Memory B cell (primary cell): ENCODE measurements at places on chromosomes 16 and 17.

GRCh38 chr16:51538707-51539498 lies 387.8 kb upstream of the SALL1 start:
- DNase-seq: no peak

DNA sequence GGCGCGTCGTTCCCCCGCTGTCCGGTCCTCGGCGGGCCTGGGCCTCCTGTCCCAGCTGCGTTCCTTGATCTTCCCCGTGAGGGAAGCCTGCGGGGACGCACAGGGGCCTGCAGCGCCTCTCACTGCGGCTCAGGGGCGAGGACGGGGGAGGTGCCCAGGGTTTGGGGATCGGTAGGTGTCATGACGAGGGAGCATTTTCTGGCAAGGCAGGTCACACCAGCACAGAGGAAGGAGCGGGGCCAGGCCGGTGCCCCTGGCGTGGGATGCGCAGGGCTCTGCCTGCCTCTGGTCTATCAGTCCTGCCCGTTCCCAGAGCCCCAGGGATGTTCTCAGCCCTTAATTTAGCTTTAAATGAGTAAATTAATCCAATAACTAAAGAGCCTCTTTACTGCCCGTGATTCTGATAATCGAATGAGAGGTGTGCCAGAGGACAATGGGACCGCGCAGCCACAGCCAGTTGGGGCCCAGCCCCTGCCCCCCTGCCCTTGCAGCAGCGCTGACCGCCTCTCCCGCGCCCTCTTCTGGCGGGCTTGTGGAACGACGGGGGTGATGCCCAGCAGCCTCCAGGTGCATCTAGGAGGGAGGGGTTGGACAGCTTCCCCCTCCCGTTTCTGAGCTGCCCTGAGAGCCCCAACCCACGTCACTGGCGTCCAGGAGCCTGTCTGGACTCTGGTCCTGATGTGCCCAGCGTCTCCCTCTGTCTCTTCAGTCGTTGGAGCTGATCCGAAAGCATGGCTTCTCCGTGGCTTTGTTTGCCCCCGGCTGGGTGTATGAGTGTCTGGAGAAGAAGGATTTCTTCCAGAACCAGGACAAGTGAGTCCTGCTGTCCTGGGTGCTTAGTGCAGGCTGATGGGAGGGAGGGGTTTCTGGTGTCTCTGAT lies 7.9 kb downstream of the ENGASE start:
- DNase-seq: peak; percentile 34

DNA sequence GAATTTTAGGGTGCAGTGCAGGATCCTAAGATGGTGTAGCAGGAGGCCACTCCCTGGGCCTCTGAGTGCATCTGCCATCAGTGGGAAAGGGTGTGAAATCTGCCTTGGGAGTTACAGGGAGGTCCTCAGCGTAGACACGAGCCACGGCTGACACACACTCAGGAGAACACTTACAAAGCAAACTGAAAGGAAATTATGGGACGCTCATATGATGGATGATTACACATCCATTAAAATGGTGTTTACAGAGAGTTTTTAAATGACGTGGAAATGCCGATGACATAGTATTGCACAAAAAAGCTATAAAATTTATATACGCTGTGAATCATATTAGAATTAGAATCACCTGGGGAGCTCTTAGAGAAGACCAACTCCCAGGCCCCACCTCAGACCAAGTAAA lies 175.2 kb downstream of the CCDC182 start:
- no peak for DNase-seq

GRCh38 chr16:85656351-85657266 lies 32.1 kb downstream of the GINS2 start:
- no peak for DNase-seq

DNA sequence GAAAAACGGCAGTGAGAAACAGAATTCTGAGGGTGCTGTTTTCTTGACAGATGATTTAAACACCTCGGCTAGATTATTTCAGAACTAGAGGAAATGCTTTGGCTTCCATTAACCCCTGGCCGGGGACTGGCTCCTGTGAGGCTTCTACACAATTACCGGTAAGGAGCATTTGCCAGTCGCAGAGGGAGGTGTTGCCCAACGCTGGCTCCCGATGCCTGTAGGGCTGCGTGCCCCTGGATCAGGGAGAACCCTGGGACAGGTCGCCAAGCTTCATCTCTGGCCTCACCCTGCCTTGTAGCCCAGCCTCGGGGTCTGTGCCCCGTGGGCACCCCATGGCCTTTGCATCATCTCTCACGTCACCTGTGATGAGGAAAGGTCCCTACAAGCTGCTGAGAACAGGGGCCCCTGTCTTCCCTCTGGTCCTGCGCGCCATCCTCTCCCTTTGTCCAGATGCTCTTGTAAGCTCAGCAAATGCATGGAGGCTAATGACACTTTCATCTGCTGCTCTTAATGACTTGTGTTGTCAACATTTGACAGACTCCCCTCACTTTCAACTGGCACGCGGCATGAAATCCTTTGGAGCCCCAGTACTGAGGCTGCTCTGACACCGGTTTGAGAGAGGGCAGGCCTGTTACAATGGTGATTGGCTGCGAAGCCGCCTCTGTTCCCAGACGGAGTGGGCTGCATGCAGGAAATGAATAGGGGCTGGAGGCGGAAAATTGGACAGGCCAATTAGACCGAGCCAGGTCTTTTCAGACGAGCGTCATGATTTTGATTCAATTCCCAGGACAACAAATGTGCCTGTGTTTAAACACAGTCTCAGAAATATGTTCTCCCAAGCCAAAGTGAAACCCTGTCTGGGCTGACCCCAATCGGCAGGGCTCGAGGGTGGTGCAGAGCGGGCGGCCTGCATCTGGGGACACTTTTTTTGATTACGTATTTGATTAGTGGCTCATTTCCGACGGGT lies 85.5 kb upstream of the DOC2B start:
- DNase-seq: peak; percentile 6

- no peak for DNase-seq
These were observed 22.9 kb upstream of the DNAJA2 start for GRCh38 chr16:46996391-46996790.

DNA sequence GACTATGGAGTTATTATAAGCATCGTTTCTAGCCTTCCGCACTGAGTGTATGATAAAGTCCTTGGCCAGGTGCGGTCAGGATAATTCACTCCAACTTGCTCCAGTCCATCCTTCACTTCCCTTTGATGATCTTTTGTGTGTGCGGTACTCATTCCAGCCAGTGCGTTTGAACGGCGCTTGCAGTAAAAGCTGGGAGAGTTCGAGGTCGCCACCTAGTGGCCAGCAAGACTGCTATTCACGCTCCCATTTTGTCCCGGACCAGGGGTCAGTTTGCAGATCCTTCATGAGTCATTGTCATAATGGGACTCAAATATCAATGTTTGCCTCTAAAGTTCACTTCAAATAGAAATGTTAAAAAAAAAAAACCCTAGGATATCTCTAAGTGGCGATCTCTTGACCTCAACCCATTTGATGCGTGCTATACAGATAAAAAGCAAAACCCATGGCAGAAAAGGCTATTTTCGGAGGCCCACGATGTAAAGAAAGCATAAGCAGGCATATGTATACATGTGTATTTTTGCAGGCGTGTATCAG lies 417.1 kb downstream of the TMEM114 start:
- no peak for DNase-seq

- DNase-seq: no peak
These were observed 14.0 kb downstream of the CPSF4L start for GRCh38 chr17:73247726-73248125.

GRCh38 chr17:59353936-59354755 lies 22.7 kb downstream of the YPEL2 start:
- DNase-seq: no peak

DNA sequence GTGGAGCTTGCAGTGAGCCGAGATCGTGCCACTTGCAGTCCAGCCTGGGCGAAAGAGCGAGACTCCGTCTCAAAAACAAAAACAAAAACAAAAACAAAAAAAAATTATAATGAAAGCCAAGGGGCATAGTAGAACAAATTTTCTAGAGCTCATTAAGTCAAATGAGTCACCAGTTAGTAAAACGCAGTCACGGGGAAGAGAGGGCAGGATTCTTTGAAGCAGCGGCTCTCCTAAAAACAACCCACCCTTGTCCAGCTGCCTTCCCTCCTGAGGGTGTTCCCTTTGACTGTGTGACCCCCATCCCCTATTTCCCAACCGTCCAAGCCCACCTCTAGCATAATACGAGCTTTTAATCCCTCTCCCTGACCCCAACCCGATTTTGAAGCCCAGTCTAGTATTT lies 44.1 kb upstream of the STH start:
- no peak for DNase-seq

- no peak for DNase-seq
These were observed 17.2 kb downstream of the SREBF1 start for GRCh38 chr17:17819561-17819995.

DNA sequence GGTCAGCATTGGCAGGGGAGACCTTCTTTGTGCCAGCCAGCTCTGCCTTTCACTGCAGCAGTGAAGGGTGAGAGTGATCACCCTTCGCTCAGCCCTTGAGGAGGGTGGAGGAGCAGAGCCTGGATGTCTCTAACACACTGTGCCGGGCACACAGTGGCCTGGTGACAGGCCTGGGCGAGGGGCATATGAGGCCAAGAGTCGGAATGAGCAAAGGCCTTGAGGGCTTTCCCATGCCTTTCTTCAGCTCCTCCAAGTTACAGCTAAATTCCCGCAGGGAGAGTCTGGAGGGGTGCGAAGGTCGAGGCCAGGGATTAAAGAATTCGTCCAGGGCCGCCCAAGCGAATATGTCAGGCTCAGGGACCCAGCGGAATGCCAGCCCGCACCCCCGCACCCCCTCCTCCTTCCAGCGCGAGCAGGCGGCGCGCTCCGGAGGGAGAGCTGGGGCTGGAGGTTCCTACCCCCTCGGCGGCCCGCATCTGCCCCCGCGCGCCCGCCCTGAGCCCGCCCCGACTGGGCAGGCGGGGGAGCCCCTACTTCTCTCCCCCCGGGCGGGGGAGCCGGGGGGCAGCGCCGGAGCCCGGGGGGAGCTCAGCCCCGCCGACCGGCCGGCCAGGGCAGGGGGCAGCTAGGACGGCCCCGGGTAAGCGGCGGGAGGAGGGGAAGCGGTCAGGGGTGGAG lies at the start of gene RASL10B:
TSS of gene RASL10B (plus strand) at position 401 of the 678 bp plus-strand sequence. CDS start 3,546 bp downstream, outside the sequence.
- no peak for DNase-seq

DNA sequence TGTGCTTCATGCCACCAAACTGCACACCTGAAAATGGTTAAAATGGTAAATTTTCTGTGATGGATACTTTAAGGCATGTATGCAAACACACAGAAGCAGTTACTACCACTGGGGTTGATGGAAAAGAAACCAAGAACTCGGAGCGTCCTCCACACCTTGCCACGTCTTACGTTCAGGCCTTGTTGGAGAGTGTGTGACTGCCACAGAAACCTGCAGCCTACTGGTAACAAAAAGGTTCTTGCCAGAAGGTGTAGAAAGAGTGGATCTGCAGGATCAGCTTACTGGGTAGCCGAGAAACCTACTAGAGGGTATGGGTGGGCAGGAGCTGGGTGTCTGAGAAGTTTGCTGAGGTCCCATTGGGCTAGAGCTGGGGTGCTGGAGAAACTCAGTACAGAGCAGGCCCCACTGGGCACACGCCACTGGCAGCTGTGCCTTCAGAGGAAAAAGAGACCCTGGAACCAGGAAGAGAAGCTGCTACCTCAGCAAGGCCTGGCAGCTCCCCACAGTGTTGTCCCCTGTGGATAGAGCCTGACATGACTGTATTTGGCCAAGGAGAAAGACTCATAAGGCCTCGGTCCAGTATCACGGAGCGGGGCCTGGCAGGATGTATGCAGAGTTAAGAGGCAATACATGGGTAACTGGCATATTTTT lies 204.6 kb downstream of the SEC14L1 start:
- no peak for DNase-seq

- DNase-seq: no peak
These were observed 206.8 kb downstream of the PHKB start for GRCh38 chr16:47667956-47668355.

DNA sequence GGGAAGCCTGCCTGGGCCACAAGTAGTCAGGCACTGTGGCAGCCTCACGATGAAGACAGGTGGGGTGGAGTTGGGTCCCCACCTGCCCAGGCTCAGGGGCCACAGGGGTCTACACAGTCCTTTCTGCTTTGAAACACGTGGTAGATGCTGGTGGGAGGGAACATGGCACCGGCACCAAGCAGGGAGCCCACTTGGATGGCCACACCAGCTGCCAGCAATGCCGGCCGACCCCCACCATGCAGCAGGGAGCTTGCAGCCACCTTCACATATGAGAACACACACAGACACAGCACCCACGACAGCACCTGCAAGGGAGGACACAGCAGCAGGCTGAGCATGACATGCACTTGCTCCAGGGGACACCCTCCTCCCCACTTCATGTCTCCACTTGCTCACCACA lies 2.4 kb downstream of the SLC52A1 start:
- DNase-seq: no peak

- DNase-seq: no peak
These were observed 42.4 kb upstream of the ZFP90 start for GRCh38 chr16:68496689-68497088.

GRCh38 chr17:75490173-75490743 lies 25.1 kb downstream of the CASKIN2 start:
- no peak for DNase-seq

DNA sequence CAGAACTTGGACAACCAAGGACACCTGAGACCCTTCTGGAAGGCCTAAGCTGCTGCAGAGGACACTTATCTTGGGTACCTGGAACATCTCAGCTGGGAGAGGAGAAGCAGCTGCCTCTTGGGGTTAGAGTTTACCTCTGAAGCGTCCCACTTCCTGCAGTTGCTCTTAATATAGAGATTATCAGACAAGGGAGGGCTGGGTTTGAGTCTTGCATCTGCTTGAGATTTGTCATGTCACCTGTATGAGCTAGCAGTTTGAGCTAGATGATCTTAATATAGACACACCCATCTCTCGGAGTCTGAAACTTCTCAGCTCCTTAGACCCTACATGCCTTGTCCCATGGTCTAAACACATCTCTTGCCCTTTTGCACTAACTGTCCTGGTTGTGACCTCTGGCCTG lies 93.1 kb upstream of the CCL1 start:
- DNase-seq: no peak

GRCh38 chr16:48279199-48279598 lies 31.9 kb upstream of the ABCC11 start:
- no peak for DNase-seq

GRCh38 chr17:28792877-28793661 lies 49.3 kb downstream of the TRAF4 start:
- no peak for DNase-seq

DNA sequence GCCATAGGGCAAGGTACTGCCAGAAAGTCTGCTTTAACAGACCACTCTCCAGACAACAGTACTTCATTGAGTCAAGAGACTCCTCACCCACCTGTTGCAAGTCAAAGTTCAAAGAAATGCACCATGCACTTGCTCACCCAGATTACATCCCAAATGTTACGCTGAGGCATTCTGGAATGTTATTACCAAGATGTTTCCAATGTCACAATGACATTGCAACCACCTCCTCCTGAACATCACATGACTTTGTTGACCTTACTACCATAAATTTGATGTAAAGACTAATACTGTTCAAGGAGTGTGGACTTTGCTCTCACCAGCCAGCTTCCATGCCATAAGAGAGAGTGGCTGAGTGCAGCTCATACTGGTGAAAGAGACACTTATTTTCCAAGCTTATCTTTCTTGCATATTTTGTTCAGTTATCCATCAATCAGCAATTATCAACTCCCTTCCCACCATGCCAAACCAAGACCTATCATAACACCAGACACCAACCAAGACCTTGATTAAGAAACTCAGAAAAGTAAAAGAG lies 58.5 kb upstream of the BCAR1 start:
- no peak for DNase-seq
